Activated naive CD4-positive, alpha-beta T cell treated with anti-CD3 and anti-CD28 coated beads, Interleukin-2, amount 50 U/mL, for 72 hours (primary cell): ENCODE measurements at places on chromosomes 16 and 17.
A peak's percentile ranks its signal among the peaks of the same experiment; 100 is the strongest.

- no peak for DNase-seq
Measured at GRCh38 chr17:21089933-21090901, 36.5 kb upstream of the DHRS7B start.

- DNase-seq, result peak; percentile 8
Measured at GRCh38 chr16:73735018-73735417, 561.6 kb upstream of the PSMD7 start.

- no peak for DNase-seq
Measured at GRCh38 chr17:2770129-2770528, 20.7 kb upstream of the CCDC92B start.

DNA sequence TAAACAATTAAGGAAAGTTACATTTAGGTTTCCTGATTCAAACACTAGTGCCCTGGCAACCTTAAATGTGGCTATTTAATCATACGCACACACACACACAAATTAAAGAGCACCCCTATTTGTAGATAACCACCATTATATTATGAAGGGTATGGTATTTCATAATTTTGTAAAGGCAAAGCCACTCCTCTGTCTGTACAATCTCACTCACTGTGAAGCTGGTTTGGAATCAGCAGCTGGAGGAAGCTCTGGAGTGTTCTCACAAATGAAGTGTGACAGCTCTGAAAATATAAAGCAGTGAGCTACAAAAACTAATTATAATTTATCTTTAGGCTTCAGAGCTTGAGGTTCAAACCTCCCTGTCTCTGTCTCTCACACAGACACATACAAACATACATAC lies 57.9 kb upstream of the KCNJ16 start:
- no peak for DNase-seq

DNA sequence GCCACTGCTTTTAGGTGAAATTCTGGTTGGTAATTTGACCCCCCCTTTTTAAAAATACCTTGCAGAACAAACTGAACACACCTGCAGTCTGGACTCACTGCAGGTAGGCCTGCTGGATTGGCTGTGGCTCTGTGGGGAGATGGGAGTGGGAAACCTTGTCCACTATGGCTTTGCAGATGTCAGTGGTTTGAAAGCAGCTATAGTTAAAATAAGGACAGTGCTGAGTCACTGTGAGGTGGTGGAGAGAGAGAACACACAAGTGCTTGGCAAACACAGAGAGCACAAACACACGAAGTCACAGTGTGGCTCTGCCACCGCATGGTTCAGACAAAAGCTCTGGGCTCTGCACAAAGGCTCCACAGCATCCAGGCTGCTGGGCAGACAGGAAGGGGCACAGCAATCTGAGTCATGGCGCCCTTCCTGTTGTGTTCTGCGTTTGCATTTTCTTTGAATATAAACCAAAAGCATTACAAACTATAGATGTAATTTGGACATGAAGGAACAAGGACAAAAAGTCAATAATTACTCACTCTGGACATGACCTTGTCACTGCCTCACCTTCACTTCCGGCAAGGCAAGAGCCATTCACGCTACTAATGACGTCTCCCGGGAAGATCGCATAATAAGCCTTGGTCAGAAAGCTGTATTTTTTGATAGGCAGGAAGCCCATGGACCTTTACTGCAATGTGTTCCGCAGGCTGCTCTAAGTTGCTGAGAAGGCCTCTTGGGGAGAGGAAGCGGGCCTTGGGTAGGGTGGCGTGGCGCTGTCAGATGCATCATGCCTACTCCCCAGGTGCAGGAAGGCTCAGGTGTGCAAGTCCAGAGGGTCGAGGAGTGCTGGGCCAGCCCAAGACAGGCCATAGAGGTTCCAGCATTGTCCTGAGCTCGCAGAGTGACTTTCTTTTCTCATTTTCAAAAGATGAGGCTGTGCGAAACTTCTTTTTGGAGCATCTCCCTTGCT lies 60.1 kb upstream of the MED9 start:
- no peak for DNase-seq

- DNase-seq, result peak; percentile 60
Measured at GRCh38 chr16:50153596-50154419, 702 bp downstream of the TENT4B start.

DNA sequence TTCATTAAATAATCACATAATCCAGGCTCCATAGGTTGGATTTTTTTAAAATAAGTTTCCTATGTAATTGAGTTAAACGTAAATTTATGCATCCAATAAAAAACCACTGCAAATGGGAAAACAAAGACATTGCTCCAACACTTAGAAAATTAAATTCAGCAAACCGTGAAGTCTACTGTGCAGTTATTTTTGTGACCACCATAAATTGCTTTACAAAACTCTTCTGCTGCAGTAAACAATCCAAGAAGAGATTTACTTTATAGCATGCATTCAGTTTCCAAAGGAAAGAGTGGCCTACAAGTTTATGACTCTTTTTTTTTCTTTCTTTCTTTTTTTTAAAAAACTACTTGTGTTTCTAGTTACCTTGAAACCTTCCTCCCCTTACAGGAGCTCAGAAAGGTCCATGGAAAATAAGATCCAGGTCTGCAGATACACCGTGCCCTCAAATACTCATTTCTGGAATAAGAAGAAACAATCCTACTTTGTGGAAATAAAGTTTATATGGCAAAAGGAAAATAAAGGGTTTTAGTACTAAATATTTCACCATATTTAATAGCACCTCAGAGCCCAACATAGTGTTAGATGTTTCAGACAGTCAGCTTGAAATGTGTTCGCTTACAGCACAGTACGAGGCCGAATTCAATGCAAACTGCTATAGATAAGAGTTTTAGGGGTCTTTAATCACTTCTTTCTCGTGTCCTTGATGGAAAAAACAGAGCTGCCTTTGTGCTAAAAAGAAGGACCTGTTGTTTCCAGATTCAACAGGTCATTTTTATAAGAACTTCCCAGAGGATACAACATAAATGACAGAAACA lies 3.2 kb downstream of the HS3ST3A1 start:
- DNase-seq, result no peak

- no peak for DNase-seq
Measured at GRCh38 chr17:68431661-68432071, 25.6 kb downstream of the WIPI1 start.

- DNase-seq, result no peak
Measured at GRCh38 chr17:63928966-63929695, 3.0 kb downstream of the CD79B start.
